NCI-H1105 treated with DMSO at 0.1 percent for 48 hours (cell line): ENCODE measurements at places on chromosomes 3 and 15.

- DNase-seq, result no peak
Measured at GRCh38 chr15:80503319-80503952, 99.3 kb downstream of the ARNT2 start.

DNA sequence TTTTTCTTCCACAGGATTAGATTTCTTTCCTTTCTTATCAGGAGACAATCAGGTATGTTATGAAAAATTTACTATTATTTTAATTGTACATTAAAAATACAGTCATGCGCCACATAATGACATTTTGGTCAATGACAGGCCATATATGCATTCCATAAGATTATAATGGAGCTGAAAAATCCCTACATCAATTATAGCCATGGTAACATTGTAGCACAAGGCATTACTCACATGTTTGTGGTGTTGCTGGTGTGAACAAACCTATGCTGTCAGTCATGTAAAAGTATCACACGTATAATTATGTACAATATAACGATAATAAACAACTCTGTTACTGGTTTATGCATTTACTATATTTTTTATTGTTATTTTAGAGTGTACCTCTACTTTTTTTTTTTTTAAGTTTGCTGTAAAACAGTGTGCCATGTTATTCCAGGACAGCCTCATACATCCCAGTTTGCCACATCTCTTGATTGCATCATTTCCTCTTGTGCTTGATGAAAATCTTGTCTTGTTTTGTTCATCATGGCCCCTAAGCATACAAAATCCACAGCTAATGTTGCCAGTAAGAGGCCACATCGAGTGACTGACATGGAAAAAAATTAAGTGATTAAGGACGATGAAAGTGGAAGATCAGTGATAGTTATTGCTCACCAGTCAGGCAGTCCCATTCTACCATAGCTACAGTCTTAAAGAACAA lies 21.4 kb downstream of the CALML4 start:
- no peak for DNase-seq

GRCh38 chr15:90190606-90191343 lies 10.4 kb upstream of the SEMA4B start:
- no peak for DNase-seq

DNA sequence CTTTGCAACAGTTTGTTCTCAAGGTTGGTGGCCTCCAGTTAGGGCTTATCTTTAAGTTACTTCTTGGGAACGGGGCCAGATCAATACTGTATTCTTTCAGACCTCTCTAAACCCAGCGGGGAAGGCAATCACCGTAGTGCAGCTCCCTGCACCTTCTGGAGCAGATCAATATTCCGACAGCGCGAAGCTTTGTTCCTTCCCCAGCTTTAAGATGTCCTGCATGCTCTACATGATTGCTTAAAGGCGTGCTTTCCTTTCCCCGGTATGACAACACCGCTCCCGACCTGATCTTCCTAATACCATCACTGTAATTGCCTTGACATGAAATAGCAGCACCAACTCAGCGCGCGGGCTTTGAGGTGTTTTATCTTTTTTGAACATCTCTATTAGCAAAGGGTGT lies 755.2 kb downstream of the NR2F2 start:
- no peak for DNase-seq

DNA sequence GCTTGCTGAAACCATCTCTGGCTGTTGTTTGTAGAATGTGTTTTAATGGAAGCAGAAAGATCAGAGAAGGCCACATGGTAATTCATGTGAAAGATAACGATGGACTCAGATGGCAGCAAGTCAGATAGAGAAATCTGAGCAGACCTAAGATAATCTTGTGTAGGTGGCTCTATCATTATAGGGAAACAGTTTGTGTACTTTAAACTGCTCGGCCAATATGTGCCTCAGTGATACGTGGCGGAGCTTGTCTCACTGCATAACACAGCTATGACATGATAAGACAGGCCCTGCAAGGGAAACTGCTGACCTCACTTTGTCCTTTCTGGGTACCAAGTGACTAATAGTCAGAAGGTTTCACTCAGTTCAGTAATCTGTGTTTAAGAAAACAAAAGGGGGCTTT lies 51.0 kb downstream of the MME start:
- DNase-seq, result no peak

GRCh38 chr3:183033746-183034145 lies 53.4 kb upstream of the DCUN1D1 start:
- DNase-seq, result no peak

DNA sequence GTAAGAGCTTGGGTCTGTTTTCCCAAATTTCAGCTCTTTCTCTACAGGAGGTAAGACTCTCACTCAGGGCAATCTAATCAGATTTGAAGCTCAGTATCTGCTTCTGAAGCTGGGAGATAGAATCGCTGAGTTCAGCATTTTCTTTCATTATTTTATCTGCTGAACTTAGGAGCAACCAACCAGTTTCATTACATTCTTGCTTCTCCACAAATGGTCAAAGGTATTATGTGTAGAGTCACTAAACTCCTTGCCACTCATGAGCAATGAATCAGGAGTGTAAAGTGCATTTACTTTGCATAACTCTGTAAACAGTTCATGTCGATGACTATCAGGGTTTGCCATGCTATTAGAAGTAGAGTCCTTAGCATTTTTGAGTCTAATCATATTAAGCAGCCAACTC lies 249.4 kb downstream of the CHL1 start:
- DNase-seq, result no peak

GRCh38 chr3:177538750-177539730 lies 341.8 kb upstream of the TBL1XR1 start:
- no peak for DNase-seq

DNA sequence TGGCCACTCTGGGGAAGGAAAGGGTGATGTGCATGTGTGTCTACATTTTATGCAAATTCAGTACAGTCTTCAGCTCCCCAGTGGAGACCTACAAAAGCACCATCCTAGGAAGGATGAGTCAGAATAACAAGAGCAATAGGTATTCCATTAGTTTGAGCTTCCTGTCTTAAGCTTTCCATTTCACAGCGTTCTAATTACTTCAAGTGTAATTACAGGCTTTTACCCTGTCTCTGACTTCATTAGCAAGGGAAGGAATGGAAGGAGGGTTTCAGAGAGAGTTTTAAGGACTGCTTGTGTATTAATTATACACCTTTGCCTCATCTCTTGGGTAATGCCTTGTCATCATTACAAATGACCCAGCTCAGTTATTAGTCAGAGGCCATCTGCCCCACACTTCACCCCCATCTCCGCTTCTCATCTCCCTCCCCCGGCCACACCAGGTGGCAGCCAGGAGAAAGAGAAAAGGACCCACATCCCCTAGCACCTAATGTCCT lies 202.8 kb upstream of the MRPL3 start:
- peak; percentile 87 for DNase-seq
